ENCODE measurements at places on chromosomes 5 and 9. TPM values are rescaled to one million over a fixed set of nuclear protein-coding genes. Genes with fewer than 3 reads are reported as not detected.

DNA sequence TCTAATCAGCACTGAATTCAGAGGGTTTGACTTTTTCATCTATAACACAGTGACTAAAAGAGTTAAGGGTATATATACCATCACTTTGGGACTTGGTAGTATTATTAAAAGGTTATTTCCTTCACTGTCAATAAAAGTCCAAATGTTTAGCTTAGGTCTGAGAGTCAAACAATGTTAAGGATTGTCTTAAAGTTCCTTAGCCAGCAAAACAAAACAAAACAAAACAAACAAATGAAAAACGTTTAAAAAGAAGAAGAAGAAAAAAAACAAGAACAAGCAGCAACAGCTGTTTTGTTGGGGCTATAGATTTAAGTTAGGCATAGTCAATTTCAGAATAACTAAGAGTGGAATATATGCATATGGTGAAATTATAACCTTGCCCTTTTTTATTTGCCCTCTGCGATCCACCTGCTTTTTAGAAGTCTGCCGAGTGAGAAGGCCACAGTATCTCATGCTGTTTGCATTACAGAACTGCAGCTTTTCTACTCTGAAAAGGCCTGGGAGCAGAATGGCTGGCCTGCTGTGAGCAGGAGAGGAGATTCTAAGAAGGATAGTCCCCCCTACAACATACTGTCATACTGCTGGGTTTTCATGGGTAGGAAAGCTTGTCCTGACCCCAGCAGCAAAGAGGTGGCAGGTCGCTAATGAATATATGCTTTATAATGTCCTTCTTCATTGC, 141.7 kb downstream of the NTRK2 start:
- DNase-seq: no peak

Gene CTXN3
- polyA plus RNA-seq: not detected

- no peak for DNase-seq
Observed at GRCh38 chr5:44499381-44499780, 110.2 kb upstream of the FGF10 start.

GRCh38 chr9:75803130-75803529, 87.3 kb upstream of the PCSK5 start:
- DNase-seq: no peak

DNA sequence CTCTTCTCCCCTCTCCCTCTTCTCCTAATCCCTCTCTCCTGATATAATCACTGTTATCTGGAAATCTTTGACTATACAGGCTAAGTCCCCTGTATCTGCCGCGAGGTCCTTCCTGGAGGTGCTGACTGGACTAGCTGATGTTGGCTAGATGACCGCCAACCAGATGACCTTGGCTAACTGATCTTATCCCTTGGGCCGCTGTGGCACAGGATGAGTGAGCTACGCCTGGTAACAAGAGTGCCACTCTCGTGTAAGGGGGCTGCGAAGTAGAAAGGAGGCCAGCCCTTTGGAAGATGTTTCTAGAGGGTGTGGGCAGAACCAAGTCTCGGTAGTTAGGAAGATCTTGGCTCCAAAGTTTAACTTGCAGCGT, 345 bp upstream of the PRRC1 start:
- no peak for DNase-seq

GRCh38 chr5:7157083-7157482, 238.9 kb upstream of the ADCY2 start:
- DNase-seq: no peak

DNA sequence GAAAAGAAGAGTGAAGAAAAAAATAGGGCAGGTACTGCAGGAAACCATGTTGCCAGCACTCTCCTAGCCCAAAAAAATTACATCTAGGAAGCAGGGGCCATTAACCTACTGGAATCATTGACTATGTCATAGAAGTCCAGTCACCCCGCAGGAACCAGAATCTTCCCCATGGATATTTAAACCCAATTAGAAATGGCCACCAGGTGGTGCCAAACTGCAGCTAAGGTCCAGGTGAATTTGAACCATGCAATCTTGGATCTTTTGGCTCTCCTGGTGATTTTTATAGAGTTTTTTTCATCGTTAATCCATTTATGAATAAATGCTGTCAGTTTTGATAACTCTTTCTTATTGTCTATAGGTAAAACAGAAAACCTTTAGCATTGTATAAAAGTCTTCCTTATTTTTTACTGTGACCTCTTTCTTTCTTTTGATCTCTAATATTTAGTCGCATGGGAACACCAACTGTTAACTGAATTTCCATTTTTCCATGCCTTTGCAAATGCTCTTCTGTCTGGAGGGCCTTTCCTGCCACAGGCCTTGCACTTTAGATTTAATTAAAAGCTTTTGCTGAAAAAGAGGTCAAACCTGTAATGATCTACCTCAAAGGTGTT, 147.5 kb upstream of the FGF10 start:
- no peak for DNase-seq

GRCh38 chr5:134813407-134813806, 32.4 kb upstream of the C5orf24 start:
- no peak for DNase-seq

Gene OTULIN
- 21.5 TPM for polyA plus RNA-seq

- DNase-seq: no peak
Observed at GRCh38 chr9:99478469-99479027, 256.5 kb downstream of the SEC61B start.

DNA sequence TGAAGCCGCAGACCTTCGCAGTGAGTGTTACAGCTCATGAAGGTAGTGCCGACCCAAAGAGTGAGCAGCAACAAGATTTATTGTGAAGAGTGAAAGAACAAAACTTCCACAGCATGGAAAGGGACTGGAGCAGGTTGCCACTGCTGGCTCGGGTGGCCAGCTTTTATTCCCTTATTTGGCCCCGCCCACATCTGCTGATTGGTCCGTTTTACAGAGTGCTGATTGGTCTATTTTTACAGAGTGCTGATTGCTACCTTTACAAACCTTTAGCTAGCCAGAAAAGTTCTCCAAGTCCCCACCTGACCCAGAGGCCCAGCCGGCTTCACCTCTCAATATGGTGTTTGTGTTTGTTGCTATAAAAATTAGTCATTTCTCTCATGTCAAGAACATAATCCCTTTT, 49.7 kb downstream of the RECK start:
- DNase-seq: no peak

- DNase-seq: no peak
Observed at GRCh38 chr9:134518004-134518606, 123.5 kb upstream of the COL5A1 start.

GRCh38 chr5:177403102-177403791, 2.8 kb upstream of the PFN3 start:
- DNase-seq: peak; percentile 47

All from large intestine (tissue), 12 donors.